Stimulated activated CD8-positive, alpha-beta memory T cell treated with anti-CD3 and anti-CD28 coated beads, Interleukin-15, amount 100 ng/mL, for 4 hours (primary cell): ENCODE measurements at places on chromosomes 5 and 9.

- no peak for DNase-seq
These were observed 4.8 kb upstream of the CHD1 start for GRCh38 chr5:98933445-98934072.

- DNase-seq, result no peak
These were observed 156.6 kb downstream of the PIK3R1 start for GRCh38 chr5:68372161-68372560.

GRCh38 chr5:133307275-133307674, 255.5 kb downstream of the HSPA4 start:
- no peak for DNase-seq

GRCh38 chr9:34442770-34443169, 15.6 kb downstream of the FAM219A start:
- no peak for DNase-seq

DNA sequence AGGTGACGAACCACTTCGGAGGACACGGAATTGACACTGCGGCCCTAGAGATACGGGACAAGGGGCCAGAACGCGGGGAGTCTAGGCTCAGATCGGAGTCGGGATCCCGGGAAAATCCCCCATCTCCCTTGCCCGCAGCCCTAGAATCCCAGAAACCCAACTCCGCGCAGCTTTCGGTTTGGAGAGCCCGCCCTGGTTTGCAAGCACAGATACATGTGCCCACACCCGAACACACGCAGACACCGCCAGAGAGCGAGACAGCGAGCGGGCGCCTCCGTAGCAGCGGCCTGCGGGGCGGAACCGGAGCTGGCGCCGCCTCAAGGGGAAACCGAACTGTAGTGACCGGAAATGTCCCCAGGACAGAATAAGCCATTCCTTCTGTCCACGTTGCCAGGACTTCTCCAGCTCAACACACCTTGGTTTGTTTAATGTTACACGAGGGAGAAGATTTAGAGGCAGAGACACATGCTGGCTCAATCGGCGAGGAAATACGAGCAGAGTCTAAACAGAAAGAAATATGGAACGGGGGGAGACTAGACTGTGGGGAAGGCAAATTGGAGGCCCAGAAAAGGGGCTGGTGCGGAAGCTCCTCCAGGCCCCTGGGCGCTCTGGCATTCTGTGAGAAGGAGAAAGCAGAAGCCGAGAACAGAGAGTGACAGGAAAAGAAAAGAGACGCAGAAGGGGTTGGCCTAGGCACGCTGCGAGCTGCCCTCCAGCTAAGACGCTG, 2.9 kb upstream of the PAX5 start:
- no peak for DNase-seq
